ENCODE measurements at places on chromosomes 1 and 21. TPM values are rescaled to one million over a fixed set of nuclear protein-coding genes. Genes with fewer than 3 reads are reported as not detected.

The HSD3B1 gene
- polyA plus RNA-seq = not detected

The IVL gene
- not detected for polyA plus RNA-seq

The COA7 gene
- polyA plus RNA-seq = 10.3 TPM

The BARHL2 gene
- not detected for polyA plus RNA-seq

The C1orf94 gene
- 0.72 TPM for polyA plus RNA-seq

Measured in neural cell (in vitro differentiated cells).